ENCODE measurements at places on chromosomes 7 and 10.

DNA sequence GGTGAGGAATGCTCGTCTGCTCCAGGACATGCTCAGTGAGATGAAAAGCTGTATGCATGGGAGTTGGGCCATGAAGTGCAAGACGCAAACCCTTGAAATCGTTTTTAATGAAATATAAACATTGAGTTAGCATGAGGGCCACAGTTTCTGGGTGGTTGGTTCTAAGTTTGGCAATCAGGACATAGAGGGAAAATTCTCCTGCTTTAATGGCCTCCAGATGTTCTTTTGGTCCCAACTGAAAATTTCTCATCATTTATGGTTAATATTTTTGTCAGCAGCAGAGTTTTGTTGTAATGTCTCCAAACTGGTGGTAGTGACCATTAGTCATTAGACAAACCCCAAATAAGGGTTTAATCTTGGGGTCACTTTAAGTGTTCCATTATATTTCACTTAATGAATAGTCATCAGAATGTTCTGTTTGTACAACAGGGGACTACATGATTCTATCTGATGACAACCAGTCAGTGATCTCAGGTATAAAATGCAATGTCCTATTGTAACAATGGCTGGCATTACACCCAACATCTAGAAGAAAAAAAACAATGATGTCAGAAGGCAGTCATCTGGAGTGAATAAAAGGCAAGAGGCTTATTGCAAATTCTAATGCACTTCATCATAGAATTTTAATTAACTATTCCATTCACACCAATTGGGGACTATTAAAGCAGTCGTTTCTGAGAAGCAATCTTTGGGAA lies 197.4 kb downstream of the JCAD start:
- no peak for DNase-seq

DNA sequence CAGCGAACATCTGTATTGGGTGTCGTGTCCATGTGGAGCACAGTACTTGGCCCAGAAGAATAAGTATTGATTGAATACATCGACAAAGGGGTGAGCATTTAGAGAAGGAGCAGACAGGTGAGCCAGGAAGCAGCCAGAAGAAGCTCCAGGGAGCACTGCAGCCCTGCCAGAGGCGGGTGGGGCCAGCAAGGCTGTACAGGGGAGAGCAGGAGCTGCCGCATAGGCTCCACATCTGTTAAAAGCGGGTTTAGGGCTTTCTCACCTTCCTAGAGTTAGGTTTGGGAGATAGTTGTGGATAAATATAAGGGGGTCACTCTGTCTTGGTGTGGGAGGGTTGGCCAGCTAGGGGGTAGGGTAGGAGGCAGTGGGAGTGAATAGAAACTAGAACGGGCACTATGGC lies 1.3 kb upstream of the CPA1 start:
- no peak for DNase-seq

GRCh38 chr10:130453036-130453720 lies 317.0 kb downstream of the GLRX3 start:
- DNase-seq, result no peak

- DNase-seq, result no peak
Observed at GRCh38 chr7:101720324-101720723, 91.2 kb upstream of the MYL10 start.

- no peak for DNase-seq
Observed at GRCh38 chr7:17212188-17212587, 86.3 kb upstream of the AHR start.

GRCh38 chr10:68598978-68599770 lies 39.0 kb downstream of the TET1 start:
- no peak for DNase-seq

- no peak for DNase-seq
Observed at GRCh38 chr7:23356726-23357125, 57.6 kb downstream of the MALSU1 start.

- no peak for DNase-seq
Observed at GRCh38 chr10:75137533-75138438, 26.3 kb downstream of the SAMD8 start.

GRCh38 chr7:29970158-29970557 lies 19.4 kb downstream of the SCRN1 start:
- DNase-seq, result no peak

DNA sequence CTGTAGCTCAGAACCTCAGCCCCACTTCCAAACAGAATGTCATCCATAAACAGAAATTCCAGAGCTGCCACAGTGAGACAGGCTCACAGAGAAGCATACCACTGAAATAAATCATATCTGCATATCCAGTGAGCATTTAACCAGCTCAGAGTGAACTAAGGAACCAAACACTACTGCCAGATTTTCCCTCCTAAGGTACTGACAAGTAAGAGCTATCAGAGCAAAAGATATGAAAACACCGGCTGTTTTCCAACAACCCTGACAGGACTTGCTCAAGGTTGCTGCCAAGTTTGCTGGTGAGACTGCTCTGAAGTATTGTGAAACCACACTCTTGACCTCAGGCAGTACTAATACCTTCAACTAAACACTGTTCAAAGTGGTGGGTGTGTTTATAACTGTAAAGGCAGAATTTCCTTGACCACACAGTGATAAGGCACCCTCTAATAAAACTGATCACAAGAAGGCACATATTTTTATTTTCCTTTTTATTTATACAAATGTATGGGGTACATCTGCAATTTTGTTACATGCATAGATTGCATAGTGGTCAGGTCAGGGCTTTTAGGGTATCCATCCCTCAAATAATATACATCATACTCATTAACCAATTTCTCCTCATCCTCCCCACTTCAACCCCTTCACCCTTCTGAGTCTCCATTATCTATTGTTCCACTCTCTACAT lies 18.3 kb downstream of the SGMS1 start:
- no peak for DNase-seq

DNA sequence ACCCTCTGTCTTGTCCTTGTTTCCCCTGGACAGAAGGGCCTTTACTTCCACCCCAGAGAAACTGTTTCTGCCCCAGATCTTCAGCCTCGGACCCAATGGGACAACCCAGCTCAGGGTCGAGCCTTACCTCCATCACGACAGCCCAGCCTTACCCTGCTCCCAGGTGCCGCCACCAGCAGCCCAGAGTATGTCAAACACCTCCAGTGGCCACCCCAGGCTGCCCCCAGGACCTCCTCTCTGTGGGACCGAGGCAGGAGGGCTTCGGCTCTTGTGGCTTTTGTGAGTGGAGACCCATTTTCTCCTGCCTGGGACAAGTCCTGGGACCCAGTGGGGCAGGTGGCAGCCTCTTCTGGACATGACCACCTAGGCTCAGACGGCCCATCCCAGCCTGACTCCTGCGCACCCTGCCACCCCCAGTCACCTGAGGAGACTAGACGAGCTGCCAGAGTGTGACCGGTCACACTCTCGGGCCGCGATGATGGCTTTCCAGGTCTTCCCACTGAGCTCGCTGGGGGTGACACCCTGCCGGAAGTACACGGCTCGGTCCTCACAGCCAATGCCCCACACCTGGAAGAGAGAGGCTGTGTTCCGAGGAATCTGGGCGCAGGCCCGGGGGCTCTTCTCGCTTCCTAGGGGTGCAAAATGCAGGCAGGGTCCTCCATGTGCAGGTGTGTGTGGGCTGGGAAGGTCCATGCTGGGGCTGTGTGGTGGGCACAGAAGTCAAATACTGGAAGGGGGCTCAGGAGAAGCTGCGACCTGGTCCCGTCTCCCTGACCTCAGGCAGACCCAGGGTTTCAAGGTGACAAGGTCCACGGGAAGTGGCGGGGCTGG lies 15.5 kb downstream of the TECPR1 start:
- no peak for DNase-seq

DNA sequence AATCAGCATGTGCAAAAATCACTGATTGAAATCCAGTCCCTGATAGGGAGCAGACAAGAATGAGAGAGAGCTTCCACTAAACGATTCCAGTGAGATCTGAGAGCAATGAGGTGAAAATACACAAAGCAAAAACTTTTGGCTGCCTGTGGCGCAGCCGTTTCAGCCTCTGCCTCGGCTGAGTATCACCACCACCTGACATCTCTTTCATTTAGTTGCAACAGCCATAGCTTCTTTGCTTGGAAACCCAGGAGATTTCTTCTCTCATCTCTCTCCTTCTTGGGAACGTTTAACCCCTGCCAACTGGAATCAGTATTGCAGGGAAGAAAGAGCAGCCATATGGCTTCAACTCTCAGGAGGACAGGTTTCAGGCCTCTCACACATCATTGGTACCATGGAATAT lies 237.3 kb upstream of the AGK start:
- no peak for DNase-seq

DNA sequence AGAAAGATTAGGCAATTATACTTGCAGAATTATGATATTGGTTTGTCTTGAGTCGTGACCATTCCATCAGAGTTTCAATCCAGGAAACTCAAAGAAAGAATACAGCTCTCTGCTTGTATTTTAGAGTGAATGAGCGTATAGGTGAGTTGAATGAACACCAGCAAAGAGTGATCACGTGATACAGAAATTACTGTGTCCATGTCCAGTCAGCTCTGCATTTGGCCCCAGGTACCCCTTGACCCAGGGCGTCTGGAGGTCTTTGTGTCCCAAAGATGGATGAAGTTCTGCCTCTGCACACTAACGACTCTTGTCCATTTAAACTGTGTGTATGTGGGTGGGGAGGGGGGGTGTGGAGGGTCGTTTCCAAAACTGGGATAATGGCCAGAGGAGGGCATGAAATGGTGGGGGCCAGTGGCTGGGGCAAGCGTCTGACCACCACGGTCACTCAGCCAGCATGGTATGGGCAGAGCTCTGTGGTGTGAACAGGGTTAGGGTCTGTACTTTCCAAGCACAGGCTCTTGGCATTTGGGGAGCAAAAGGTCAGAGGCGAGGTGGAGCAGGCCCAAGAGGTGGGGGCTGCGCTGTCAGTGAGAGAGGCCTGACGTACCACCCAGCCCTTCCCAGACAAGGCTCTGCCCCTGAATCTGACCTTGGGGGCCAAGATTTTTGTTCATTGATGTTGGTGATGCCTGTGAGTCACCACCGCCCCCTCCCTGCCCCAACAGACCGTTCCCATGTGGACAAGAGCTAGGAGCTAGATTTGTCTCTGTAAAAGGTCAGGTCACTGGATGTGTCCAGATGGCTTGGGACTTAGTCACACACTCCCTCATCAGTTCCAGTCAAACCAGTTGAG lies 1.4 kb downstream of the PTPRE start:
- DNase-seq, result peak; percentile 7

GRCh38 chr7:3591944-3592343 lies 290.9 kb downstream of the SDK1 start:
- DNase-seq, result no peak

- DNase-seq, result peak; percentile 93
Observed at GRCh38 chr7:106824458-106824857, 40.6 kb upstream of the PIK3CG start.
